ENCODE measurements at places on chromosomes 5 and 9.
A peak's percentile ranks its signal among the peaks of the same experiment; 100 is the strongest.

GRCh38 chr5:127428748-127429147 lies 88.7 kb upstream of the PRRC1 start:
- no peak for DNase-seq

- DNase-seq = peak; percentile 12
Measured at GRCh38 chr5:86880785-86881492, 263.2 kb downstream of the COX7C start.

GRCh38 chr5:169413416-169413815 lies 112.5 kb upstream of the SLIT3 start:
- no peak for DNase-seq

GRCh38 chr5:126265917-126266316 lies 157.3 kb upstream of the GRAMD2B start:
- no peak for DNase-seq

DNA sequence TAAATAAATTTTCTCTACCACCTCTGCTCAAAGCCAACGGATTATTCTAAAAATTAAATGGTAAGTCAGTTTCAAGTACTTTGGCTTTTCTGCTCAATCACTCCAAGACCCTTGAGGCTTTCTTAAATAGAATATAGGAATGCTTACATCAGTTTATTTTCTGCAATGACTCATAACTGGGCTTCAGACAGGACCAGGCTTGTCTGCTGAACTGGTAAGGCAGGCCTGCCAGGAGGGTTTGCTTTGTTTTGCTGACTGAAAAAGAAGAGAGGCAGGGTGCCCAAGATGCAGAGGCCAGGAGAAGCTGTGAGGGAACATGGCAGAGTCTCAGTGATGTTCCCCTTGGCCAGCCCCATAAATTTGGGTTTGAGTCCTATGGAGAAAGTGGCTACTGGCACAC lies 60.3 kb upstream of the EPB41L4A start:
- no peak for DNase-seq

DNA sequence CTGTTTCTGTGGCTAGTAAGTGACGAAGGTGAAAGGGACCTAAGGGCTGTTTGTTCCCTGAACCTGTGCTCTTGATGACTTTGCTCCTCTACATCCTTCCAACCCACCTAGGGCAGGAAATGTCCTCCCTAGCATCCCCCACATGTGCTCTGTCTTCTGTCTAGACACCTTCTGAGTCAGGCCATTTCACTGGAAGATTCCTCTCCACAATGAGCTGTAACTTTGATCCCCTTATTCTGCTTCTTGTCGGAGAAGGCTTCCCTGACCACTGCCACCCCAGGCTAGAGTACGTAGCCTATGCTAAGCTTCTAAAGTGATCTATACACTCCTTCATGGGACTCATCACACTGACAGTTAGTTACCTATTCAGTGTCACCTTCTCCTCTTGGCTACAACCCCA lies 21.7 kb downstream of the SPAAR start:
- no peak for DNase-seq

DNA sequence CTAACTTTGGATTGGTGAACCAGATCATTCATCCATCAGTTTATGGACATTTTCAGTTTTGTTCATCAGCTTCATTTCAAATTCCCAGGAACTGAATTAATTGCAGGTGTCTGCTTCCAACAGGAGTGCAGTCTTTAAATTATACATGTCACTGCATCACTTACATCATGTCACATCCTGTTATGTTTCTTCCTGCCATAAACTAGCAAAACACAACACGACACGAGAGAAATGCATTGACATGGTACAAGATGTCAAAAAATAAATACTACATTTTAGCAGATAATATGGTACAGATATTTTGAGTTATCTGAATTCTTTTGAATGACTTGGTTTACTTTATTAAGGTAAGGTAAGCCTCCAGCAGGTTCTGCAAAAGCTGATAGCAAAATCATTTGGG lies 415.5 kb downstream of the NR2F1-AS1 start:
- DNase-seq = no peak

DNA sequence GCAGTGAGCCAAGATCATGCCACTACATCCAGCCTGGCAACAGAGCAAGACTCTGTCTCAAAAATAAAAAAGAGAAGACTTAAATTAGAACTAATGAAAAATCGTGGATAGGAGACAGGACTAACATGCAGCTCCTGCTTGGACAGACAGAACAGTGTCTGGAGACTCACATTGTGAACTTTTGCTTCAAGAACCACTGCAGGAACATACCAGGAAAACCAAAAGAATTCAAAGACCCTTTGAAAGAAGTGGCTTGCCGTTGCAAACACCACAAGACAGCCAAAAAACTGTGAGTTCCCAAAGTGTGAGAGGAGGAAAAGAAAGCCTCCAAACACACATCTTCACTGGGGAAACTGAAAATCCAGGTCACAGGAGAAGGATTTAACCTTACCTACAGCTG lies 48.8 kb upstream of the SNAPC3 start:
- no peak for DNase-seq

DNA sequence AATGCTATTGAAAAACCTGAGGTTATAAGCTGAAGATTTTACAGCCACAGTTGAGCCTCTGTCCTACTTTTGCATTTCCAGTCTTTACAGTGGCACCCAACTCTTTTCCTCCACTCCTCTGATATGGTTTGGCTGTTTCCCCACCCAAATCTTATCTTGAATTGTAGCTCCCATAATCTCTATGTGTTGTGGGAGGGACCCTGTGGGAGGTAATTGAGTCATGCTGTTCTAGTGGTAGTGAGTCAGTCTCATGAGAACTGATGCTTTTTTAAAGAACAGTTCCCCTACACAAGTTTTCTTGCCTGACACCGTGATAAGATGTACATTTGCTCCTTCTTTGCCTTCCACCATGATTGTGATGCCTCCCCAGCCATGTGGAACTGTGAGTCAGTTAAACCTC lies 646.1 kb upstream of the SEMA6A start:
- no peak for DNase-seq

DNA sequence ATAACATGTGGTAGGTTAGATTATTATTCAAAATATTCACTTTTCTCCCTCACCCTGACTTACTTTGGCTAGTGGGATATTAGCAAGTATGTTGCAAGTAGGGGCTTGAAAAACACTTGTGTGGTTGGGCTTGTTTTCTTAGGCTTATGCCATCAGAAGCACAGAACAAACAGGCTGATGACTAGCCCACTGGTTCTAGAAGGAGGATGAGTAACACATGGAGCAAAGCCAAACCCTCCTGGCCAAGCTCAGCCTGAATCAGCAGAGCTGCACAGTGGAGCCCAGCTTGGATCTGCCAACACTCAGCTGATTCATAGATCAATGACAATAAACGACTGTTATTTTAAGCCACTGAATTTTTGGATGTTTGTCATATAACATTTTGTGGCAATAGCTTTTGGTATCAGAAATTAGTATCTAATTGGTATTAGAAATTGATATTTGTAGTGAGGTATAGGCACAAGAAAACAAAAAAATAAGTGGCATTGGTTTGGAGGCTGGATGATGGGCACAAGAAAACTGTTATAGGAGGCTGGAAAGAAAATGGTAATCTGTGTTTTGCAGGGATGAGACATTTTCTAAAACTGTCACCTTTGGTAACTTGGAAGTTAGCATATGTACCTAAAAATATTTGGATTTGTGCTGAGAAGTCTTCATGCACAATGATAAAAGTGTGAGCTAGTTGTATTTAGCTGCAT lies 46.1 kb upstream of the ZBED3 start:
- no peak for DNase-seq

- no peak for DNase-seq
Measured at GRCh38 chr9:22922222-22922621, 475.6 kb downstream of the DMRTA1 start.

DNA sequence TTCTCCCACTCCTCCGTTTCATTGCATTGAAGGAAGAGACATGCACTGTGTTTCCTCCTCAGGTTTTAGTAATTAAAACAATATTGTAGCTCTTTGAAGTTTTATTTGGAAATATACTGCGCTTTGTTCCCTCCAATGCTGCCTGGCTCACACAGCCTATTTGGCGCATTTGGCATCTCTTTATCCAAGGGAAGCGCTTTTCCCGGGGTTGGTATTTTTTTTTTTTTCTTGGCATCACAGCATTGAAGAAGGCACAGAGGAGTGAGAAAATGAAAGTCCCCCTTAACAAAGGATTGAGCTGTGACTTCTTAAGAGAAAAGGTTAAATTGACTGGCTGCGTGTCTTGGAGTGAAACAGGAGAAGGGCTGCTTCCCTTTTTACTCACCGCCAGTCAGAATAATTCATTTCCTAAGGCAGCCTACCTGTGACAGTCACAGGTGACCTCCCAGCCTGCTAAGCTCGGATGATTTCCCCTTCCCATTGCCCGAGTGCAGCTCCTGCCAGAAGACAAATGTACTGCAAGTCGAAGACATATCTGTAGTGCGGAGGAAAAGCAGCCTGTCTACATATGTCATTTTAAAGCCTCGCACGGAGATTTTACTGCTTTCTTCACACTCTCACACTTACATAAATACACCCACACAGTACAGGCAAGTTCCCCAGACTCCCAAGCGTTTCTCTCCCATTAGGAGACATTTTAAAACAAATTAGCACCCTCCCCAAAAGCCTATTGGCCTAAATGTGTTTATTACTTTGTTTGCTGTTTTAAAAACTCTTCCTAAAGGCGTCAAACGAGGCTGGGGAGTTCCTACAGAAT lies 665.5 kb upstream of the ZNF608 start:
- no peak for DNase-seq

DNA sequence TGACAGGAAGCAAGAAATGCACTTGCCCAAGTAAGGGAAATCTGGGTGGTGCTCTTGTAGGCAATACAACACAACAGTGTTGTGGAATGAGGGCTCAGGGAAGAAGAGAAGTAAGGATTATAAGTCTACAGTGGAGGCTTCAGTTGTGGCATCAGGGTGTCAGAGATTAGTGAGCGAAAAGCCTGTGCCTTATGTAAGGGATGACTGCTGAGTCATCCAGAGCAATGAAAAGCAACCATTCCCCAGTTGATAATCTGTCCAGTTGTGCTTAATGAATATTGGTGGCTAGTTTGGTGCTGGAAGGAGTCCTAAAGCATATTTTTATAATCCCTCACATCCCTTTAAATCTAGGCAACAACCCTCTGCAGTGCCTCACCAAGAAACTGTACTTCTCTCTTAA lies 42.0 kb downstream of the FBXO38 start:
- DNase-seq = no peak

DNA sequence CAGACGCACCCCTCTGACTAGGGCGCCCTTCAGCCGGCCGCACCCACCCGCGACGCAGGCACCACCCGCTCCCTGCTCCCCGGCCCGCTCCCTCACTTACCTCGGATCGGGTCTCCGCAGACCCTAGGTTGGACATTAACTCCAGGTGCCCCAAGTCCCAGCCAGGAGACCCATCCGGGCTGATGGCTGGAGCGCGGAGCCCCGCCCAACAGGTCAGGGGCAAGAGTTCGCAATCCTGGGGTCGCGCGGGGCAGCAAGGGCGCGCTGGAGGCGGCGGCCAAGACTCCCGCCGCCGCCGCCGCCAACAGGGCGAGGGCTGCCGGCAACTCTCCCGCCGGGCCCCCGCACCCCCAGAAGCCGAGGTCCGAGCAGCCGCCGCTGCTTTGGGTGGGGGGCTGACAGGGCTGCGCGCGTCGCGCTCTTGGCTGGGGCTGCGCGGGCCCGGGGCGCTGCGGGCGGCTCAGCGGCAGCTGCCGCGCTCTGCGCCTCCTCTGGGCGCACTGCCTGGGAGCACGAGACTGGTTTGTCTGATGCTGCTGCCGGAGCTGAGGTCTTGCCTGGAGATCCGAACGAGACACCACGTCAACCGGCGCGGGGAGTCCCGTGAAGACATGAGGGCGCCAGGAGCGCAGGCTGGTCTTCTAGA lies at the start of gene GDNF:
Gene GDNF (minus strand): TSS at position 635 of the 646 bp plus-strand sequence. CDS start 5,245 bp downstream, outside the sequence.
- no peak for DNase-seq

DNA sequence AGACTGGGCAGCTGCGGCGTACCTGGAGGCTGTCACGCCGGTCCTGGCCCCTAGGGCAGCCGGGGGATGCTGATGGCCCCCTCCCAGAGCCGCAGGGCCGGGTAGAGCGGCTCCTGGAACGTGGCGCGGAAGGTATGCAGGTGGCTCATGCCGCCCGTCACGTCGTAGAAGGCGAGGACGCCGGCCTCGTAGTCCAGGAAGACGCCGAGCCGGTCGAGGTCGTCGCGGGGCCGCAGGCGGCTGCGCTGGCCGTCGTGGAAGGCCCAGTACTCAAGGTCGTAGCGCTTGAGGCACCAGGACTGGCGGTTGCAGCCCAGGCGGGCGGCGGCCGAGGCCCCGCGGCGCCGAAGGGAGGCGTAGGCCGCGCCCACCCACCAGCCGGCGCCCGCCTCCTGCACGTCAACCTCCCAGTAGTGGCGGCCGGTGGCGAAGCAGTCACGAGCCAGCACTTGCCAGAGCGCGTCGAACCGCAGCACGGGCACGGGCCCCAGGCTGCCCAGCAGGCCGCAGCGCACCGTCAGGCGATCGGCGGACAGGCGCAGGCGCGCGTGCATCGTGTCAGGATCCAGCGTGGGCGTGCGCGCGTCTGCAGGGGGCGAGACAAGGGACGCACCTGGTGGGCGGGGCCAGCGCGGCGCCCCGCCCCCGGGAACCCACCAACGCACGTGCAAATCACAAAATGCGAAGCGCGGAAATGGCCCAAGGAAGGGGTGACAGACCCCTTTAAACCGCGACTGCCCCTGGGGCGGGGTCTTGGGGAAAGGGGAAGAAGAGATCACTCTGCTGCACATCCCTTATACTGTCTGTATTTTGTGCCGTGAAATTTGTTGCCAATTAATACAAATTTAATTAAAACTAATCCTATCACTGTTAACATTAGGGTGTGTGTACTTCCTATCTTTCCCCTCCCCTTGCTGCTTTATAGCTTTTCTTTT lies 31.2 kb downstream of the NANS start:
- DNase-seq = no peak

DNA sequence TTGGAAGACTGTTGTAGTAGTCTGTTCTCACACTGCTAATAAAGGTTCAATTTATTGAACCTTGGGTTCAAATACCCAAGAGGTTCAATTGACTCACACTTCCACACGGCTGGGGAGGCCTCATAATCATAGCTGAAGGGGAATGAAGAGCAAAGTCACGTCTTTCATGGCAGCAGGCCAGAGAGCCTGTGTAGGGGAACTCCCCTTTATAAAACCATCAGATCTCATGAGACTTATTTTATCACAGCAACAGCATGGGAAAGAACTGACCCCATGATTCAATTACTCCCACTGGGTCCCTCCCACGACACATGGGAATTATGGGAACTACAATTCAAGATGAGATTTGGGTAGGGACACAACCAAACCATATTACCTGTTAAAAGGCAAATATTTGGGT lies 268.2 kb downstream of the TMEM167A start:
- DNase-seq = no peak

DNA sequence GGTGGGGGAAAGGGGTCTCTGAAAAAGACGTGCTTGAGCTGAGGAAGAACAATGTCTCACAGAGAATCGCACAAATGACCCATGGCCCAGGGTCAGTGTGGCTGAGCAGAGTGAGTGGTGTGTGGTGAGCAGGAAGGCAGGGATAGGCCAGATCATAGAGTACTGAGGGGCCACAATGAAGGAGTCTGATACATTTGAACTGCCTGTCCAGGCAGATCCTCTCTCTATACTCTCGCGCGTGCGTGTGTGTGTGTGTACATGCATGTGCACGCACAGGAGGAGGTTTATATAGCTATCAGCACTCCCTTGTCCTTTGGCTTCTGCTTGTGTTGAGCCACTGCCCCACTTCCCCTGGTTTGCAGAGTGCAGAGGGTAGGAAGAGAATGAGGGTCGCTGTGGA lies 294.0 kb downstream of the ZNF608 start:
- DNase-seq = no peak

GRCh38 chr5:173014671-173015070 lies 31.1 kb downstream of the ATP6V0E1 start:
- DNase-seq = no peak
